GM23248 (cell line): ENCODE measurements at places on chromosomes 1 and 21. TPM values are rescaled to one million over a fixed set of nuclear protein-coding genes. Genes with fewer than 3 reads are reported as not detected.

GRCh38 chr21:31204801-31205200, 139.3 kb downstream of the TIAM1 start:
- H3K4me3 ChIP-seq, result no peak overlapping the region
- no peak overlapping the region for H3K27ac ChIP-seq
- H3K36me3 ChIP-seq, result no peaks in the 10 kb centered on the region

DNA sequence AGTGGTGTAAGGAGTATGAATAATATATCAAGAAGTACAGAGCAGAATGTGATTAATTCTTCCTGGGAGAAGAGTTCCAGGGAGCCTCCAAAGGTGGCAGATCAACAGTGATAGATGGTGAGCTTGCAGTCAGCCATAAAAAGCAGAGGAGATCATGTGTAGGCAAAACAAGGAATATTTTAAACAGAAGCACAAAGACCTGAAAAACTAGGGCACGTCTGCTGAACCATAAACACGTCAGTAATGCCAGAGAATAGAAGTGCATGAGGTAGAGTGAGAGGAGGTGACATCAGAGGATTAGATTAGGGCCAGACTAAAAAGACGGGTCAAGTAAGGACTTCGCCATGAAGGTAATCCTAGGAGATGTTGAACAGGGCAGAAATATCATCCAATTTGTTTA, 151.8 kb downstream of the EIF4G3 start:
- DNase-seq, result no peak
- no peaks in the 10 kb centered on the region for H3K27me3 ChIP-seq
- H3K36me3 ChIP-seq, result no peaks in the 10 kb centered on the region
- peaks cover 22% of the 10 kb centered on the region for H3K4me1 ChIP-seq

FGGY gene
- 11.4 and 16.9 TPM in 2 replicates for total RNA-seq

GRCh38 chr1:93042187-93043056, 36.7 kb upstream of the MTF2 start:
- H3K27ac ChIP-seq, result no peak overlapping the region
- no peak overlapping the region for H3K4me3 ChIP-seq
- H3K36me3 ChIP-seq, result no peaks in the 10 kb centered on the region
- DNase-seq, result no peak
- H3K27me3 ChIP-seq, result no peaks in the 10 kb centered on the region

GRCh38 chr1:16442941-16443340, 2.4 kb downstream of the NECAP2 start:
- no peak overlapping the region for H3K27ac ChIP-seq
- peaks cover 11% of the 10 kb centered on the region; the same call in 1 of the 2 replicates for H3K36me3 ChIP-seq
- no peaks in the 10 kb centered on the region for H3K4me1 ChIP-seq
- no peaks in the 10 kb centered on the region for H3K27me3 ChIP-seq
- no peak overlapping the region for H3K4me3 ChIP-seq

DNA sequence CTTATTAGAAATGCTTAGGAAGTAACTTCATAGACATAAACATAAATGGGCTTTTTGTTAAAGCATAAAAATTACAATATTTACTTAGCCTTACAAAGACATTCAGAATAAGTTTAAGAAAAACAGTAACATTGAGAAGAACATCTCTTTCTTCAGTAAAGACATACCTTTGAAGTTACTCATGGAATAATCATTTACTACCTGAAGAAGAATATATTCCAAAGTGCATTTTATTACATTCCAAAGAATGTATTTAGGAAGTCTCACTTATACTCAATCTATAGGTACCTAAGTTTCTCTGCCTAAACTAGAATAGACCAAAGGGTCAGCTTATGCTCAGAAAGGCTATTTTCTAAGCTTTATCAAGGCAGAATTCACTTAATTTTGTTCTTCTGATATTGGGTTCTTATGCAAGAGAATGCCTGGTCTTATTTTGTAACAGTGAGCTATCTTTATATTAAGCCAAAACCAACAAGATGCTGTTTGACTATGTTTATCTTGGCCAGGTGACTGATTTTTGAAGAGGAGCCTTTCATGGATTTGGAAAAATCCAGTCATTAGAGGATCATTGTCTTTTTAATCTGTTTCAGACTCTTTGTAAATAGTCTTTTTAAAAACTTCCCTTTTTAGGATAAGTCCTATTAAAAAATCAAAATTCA, 110.1 kb downstream of the OLFML2B start:
- H3K36me3 ChIP-seq, result no peaks in the 10 kb centered on the region
- no peak overlapping the region for H3K27ac ChIP-seq
- H3K27me3 ChIP-seq, result no peaks in the 10 kb centered on the region
- DNase-seq, result peak; percentile 57
- peaks cover 35% of the 10 kb centered on the region for H3K4me1 ChIP-seq
- H3K4me3 ChIP-seq, result no peak overlapping the region

CEP350 gene
- 29.7 and 81.3 TPM in 2 replicates for total RNA-seq

- no peaks in the 10 kb centered on the region for H3K4me1 ChIP-seq
- no peak for DNase-seq
- no peaks in the 10 kb centered on the region for H3K36me3 ChIP-seq
- no peaks in the 10 kb centered on the region for H3K27me3 ChIP-seq
- H3K27ac ChIP-seq, result no peak overlapping the region
- no peak overlapping the region for H3K4me3 ChIP-seq
These were observed 21.0 kb downstream of the MMEL1 start for GRCh38 chr1:2611621-2612437.

DNA sequence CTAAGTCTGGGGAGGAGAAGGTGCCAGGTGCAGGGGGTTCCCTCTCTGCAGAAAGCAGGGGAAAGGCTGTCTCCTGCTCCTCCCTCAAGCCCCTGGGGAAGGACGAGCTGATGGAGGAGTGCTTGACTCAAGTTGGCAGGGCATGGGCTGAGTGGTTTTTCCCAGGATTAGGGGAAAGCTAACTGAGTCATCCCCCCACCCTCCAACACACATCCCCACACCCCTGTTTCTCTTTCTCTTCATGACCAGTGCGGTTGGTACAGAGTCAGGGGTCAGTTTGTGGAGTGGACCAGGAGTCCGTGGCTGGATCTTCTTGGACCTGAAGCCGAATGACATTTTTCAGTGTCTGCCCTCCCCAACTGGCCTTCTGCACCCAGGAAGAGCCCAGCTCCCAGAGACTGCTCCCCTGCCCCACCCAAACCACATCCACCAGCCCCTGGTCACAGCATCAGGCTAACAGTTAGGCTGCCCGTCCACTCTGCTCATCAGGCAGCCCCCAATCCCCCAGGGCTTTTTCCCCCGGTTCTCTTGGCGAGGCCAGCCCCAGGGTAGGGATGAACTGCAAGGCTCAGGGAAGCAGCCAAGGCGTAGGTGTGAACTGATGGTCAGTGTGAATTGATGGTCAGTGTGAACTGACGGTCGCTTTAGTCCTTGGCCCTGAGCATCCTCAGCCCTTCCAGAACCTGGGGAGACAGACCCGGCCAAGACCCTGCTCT, 81.0 kb downstream of the PAX7 start:
- peaks cover 37% of the 10 kb centered on the region for H3K27me3 ChIP-seq
- no peak overlapping the region for H3K27ac ChIP-seq

- peaks cover 18% of the 10 kb centered on the region for H3K4me1 ChIP-seq
- no peaks in the 10 kb centered on the region for H3K27me3 ChIP-seq
- peak; percentile 38 for DNase-seq
These were observed 296.1 kb downstream of the PTPRC start for GRCh38 chr1:198934901-198935305.

DISP3 gene
- not detected in 2 replicates for total RNA-seq

DNA sequence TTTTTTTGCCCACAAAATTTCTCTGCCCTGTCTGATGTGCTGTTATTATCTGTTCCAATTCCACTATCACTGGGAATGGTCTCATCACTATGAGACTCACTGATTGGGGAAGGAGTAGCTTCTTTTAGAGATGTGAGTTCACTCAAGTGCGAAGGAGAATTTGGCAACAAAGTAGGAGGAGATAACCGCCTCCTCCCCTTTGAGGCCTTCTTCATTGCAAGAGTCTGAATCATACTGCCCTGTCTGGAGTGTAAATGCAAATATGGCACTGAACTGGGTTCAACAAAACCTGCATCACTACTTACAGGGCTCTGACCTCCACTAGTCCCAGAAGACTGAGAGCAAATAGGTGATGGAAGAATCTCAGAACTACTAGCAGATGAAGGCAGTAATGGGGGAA, 83.4 kb downstream of the ASH1L start:
- peaks cover 11% of the 10 kb centered on the region for H3K4me1 ChIP-seq
- no peak overlapping the region for H3K4me3 ChIP-seq
- peak overlapping the region; percentile 26; the same call in 1 of the 2 replicates for H3K27ac ChIP-seq
- peaks cover 31% of the 10 kb centered on the region for H3K36me3 ChIP-seq
- no peaks in the 10 kb centered on the region for H3K27me3 ChIP-seq

GRCh38 chr21:16976193-16976592, 536.6 kb upstream of the CXADR start:
- H3K4me1 ChIP-seq, result no peaks in the 10 kb centered on the region
- H3K4me3 ChIP-seq, result no peak overlapping the region
- H3K27me3 ChIP-seq, result no peaks in the 10 kb centered on the region
- no peak for DNase-seq
- H3K36me3 ChIP-seq, result no peaks in the 10 kb centered on the region
- no peak overlapping the region for H3K27ac ChIP-seq
